Activated CD4-positive, alpha-beta T cell treated with anti-CD3 and anti-CD28 coated beads for 4 hours (primary cell): ENCODE measurements at places on chromosomes 13 and 19.
A peak's percentile ranks its signal among the peaks of the same experiment; 100 is the strongest.

DNA sequence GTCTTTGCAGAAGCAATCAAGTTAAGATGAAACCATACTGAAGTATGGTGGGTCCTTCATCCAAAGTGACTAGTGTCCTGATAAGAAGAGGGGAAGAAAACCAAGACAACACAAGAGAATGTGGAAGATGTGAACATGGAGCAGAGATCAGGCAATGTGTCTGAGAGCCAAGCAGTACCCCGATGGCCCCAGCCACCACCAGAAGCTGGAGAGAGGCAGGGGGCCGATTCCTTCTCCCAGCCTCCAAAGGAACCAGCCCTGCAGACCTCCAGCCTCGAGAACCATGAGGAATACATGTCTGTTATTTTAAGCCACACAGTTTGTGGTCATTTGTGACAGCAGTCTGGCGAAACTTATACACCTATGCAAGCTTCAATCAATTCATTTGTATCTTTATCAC is 93.2 kb downstream of the IRS2 start:
- DNase-seq, result no peak

GRCh38 chr13:99486996-99487395 is 14.3 kb upstream of the TM9SF2 start:
- DNase-seq, result no peak

- no peak for DNase-seq
Measured at GRCh38 chr13:91513790-91514189, 115.4 kb downstream of the GPC5 start.

- DNase-seq, result no peak
Measured at GRCh38 chr13:95020298-95020987, 280.8 kb downstream of the ABCC4 start.

GRCh38 chr13:59356607-59357006 is 807.1 kb downstream of the DIAPH3 start:
- DNase-seq, result no peak

DNA sequence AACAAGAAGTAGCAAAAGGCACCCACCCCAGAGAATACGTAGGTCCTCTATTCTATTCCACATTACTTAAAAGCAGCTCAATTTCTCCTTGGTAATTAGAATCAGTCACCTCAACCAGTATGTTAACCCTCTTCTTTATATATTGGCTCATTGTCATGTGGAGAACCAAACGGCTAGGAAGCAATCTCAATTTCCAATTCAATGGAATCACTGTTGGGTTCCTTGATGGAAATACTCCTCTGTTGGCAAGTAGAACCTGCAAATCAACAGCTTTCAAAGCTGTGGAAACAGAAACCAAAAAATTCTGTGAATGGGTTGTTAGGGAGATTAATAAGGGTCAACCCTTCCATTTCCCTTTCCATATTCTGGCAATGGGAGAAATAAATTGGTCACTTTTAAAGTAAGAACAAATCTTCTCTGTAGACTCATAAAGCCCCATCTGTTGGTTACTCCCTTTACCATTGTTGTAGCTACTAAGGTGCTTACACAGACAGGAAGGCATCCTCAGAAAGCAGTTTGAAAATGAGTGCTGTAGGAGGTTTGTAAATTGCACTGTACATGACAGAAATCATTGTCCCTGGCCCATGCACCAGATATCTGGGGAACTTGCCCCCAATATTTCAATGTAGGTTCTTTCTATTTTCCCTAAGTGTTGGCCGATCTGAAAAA is 138.6 kb upstream of the UFM1 start:
- DNase-seq, result no peak

DNA sequence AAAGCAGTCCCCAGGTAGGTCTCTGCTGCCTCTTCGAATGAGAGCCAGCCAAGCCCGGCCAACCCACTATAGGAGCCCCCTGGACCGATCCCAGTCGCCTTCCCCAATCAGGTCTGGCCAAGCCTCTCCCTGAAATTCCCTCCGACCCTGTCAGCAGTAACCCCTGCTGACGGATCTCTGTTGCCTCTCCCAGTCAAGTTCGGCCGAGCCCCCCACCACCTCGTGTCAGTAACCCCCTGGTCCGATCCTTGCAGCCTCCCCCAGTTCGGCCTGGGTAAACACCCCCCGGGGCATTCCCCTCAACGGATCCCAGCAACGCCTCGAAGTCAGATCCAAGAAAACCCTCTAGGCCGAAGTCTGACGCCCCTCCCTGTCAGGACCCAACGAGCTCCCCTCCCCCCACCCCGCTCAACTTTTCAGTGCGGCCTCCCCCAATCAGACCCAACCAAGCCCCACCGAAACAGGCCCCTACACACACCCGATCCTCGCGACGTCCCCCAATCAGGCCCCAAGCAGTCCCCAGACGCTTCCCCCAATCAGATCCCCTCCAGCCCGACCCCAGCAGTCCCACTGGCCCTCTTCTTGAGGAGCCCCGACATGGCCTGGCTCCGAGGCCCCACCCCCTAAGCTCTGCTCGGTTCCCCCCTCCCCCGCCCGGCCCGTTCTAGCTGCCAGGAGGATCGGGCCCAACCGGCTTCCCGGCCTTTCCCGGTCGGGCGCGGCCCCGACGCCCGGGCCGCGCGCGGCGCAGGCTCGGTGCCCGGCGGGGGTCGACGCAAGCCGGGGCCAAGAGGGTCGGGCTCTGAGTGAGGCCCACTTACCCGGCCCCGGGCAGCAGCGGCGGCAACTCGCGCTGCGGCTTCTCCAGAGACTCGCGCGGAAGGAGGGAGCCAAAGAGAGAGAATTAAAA is 1.8 kb downstream of the TNPO2 start:
- DNase-seq, result peak; percentile 57

GRCh38 chr13:28246891-28247290 is 108.5 kb downstream of the PAN3 start:
- DNase-seq, result no peak

- no peak for DNase-seq
Measured at GRCh38 chr19:32387701-32388392, 17.7 kb upstream of the DPY19L3 start.

DNA sequence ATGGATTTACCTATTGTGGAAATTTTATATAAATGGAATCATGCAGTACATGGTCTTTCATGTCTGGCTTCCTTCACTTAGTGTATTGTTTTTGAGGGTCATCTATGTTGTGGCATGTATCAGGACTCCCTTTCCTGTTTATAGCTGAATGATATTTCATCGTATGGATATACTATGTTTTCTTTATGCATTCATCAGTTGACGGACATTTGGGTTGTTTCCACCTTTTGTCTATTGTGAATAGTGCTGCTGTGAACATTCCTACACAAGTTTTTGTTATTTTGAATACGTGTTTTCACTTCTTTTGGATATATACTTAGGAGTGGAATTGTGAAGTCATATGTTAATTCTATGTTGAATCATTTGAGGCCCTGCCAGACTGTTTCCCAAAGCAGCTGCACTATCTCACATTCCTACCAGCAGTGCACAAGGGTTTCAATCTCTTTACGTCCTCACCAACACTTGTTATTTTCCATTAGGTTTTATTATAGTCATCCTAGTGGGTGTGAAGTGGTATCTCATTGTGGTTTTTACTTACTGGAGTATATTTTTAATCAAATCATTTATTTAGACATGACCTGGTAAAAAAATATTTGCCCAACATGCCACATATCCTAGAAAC is 262.7 kb downstream of the DLEU7 start:
- DNase-seq, result no peak
